Fibroblast of gingiva (primary cell): ENCODE measurements at places on chromosomes 5 and 9.
A peak's percentile ranks its signal among the peaks of the same experiment; 100 is the strongest.

DNA sequence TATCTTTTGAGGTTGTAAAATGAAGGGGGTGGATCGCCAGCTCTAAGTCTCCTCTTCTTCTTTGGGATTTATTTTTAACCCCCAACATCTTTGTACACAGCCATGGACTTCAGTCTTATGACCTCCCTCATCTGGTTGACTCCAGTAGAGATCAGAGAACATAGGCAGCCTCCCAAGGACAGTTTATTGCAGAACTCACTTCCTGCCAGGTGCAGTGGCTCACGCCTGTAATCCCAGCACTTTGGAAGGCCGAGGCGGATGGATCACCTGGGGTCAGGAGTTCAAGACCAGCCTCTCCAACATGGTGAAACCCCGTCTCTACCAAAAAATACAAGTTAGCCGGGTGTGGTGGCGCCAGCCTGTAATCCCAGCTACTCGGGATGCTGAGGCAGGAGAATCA, 2.8 kb upstream of the BHMT start:
- DNase-seq, result no peak

DNA sequence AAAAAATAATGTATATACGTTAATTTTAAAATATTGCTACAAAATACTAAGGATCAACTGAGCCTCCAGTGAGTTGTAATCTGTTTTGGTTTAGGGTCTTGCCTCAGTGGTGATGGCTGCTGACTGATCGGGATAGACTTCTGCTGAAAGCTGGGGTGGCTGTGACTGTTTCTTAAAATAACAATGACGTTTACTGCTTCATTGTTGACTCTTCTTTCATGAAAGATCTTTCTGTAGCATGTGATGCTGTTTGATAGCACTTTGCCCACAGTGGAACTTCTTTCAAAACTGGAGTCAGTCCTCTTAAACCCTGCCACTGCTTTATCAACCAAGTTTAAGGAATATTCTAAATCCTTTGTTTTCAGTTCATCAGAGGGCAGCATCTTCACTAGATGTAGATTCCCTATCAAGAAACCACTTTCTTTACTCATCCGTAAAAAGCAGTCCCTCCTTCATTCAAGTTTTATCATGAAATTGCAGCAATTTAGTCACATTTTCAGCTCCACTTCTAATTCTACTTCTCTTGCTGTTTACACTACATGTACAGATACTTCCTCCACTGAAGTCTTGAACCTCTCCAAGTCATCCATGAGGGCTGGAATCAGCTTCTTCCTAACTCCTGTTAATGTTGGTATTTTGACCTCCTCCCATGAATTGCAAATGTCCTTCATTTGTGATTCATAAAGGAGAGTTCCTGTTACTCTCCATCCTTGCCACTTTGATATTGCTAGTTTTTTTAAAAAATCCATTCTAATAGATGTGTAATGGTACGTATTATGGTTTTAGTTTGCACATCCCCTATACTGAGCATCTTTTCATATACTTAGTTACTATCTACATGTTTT, 41.5 kb upstream of the PTPDC1 start:
- DNase-seq, result no peak

DNA sequence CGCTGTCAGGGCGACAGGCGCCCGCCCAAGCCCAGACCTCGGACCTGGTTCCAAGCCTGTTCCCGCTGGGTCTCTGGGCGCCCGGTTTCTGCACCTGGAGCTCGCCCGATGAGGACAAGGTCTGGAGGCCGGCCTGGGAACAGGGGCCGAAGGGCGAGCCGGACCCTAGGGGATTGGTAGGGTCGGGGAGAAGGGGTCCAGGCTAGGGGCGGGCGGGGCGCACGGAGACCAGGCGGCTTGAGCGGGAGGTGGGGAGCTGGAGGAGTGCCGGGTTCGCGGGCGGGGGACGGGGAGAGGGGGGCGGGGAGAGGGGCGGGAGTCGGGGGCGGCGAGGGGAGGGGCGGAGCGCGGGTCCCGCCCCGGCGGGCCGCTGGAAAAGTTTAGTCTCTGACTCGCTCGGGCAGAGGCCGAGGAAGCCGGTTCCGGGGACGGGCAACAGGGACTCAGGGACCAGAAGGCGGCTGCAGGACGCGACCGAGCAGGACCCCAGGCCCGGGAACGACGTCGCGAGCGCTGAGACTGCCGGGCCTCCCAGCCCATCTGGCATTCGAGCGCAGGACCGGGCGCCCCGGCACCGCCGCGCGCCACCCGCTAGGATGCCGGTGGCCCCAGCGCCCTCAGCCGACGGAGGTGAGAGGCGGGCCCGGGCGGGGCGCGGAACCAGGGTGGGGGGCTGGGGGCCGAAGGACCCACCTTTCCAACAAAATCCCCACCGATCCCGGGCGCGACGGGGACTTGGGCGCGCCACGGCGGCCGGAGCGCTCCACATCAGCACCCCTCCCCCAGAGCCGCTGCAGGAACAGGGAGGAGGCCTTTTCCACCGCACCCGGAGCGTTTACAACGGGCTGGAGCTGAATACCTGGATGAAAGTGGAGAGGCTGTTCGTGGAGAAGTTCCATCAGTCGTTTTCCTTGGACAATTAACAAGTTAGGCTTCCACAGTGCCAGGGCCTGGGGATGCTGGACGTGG, at the start of gene S1PR3:
S1PR3 (plus strand) TSS at position 403 of the 969 bp plus-strand sequence. CDS start 9,733 bp downstream, outside the sequence.
- DNase-seq, result peak; percentile 46

GRCh38 chr9:86034863-86035734, 64.3 kb downstream of the GOLM1 start:
- DNase-seq, result peak; percentile 37

DNA sequence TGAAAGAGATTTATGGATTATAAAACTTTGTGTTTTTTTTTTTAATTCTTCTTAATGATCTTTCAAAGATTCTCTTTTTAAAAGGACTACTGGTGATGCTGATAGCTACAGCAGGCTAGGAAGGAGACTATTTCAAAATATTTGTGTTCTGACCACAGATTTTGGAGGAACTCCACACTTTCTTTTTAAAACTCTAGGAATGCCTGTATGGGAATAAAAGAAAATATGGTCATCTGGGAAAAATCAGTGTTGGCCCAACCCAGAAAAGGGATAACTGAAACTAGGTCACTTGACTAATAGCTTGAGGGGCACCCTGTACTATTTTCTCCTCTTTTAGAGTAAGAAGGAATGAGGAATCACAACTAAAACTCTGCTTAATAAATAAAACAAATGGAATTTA, 97.6 kb upstream of the ADAMTS19 start:
- peak; percentile 14 for DNase-seq

GRCh38 chr5:68252673-68253623, 37.4 kb downstream of the PIK3R1 start:
- peak; percentile 79 for DNase-seq

GRCh38 chr9:33230756-33231622, 9.0 kb upstream of the SPINK4 start:
- DNase-seq, result no peak

GRCh38 chr5:14849516-14850294, 21.9 kb downstream of the ANKH start:
- DNase-seq, result no peak

DNA sequence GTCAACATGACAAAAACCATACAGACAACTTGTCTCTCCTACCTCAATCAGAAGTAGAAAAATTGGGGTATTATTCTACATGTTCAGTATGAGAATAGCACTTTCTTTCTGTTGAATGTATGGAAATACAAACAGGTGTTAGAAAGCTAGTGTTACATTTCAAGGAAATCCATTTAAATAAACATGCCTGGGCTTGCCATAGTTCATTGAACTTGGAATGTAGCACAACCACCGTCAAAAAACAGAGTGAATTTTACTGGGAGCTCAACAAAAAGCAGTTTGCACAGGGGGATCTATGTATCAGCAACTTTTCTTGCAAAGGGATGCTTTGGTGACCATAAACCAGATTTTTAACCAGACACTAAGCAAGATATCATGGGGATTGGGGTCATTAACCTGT, 307.9 kb upstream of the SMARCA2 start:
- no peak for DNase-seq

- no peak for DNase-seq
Measured at GRCh38 chr5:172377856-172378255, 76.5 kb downstream of the SH3PXD2B start.

DNA sequence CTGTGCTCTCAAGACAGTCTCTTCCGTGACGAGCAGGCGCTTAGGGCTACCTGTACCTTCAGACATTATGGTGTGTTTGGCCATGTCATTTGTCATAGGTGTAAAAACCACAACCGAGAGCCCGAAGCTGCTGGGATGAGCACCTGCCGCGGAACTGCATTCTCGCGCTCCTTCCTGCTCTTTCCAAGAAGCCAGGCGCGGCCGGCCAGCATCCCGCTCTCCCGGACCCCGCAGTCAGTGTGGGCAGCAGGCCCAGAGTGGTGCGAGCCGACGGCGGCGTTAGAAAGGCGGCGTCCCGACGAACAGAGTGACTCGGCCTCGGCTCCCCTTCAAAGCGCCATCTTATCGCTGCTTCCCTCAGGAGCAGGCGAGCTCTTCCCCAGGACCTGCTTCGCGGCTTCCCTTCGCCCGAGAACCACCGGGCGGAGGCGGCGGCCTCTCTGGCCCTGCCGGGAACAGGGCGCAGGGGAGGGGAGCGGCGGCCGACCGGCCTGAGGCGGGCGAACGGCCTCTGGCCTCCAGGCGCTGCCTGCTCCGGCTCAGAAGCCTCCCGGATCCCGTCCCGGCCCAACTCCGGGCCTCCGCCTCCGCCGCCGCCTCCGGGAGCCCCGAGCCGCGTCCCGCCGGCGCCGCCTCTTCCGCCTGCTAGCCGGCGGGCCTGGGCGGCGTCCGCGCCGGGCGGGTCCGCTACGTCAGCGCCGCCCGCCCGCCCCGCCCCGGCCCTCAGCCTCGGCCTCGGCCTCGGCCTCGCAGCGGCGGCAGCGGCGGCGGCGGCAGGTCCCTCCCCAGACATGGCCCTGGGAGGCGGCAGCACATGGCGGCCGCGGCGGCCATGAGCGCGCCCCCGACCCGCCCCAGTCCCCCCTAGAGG, at the start of gene FAM120A:
FAM120A (plus strand) TSS at position 741 of the 871 bp plus-strand sequence. CDS start 231 bp downstream, outside the sequence.
- peak; percentile 83 for DNase-seq

- no peak for DNase-seq
Measured at GRCh38 chr9:105295986-105296385, 51.5 kb downstream of the SLC44A1 start.

GRCh38 chr9:127105805-127106465, 16.5 kb downstream of the ANGPTL2 start:
- peak; percentile 77 for DNase-seq

DNA sequence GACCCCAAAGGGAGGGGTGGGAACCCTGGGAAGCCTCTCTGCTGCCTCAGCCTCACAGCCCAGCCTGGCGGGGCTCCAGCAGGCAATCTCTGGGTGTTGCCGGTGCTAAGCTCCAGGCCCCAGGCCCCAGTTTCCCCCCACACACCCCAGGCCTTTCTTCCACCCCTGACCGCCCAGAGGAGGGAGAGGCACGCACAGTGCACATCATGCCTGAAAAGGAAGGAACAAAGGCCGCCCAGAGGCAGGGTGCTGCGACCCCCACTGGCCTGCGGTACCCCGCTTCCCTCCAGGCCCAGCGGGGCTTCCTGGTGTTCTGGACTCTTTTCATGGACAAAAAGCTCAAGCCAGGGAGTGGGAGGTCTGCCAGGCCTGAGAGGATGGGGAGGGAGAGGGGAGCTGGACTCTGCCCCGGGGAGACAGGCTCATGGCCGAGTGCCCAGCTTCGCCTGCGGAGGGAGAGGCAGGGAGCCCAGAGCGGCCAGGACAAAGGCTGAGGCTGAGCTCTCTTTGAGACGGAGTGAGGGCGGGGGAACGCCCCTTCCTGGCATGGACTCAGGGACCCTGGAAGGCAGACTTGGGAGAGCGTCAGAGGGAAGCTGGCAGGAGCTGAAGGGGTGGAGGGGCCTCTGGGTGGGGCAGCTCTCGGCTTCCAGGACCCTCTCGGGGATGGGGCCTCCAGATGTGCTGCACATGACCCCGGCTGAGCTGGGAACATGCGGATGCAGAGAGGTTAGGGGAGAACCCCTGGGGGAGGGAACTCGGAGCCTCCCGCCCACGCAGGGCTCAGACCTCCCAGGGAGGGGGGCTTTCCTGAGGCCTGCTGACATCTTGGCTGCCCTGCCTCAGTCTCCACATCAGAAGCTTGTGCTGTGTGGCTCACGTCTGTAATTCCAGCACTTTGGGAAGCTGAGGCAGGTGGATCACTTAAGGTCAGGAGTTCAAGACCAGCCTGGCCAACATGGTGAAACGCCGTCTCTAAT, 1.8 kb upstream of the ENTPD2 start:
- peak; percentile 66 for DNase-seq

GRCh38 chr9:122159026-122159924, at the start of the genes MORN5 and NDUFA8:
Gene MORN5, plus strand, starts transcription at chr9:122159908. Its CDS starts 65 bp downstream, at chr9:122159973.
Gene NDUFA8, minus strand, starts transcription at chr9:122159779. Its CDS starts 102 bp downstream, at chr9:122159677.
- peak; percentile 93 for DNase-seq

GRCh38 chr9:86298873-86299272, 16.5 kb upstream of the ISCA1 start:
- no peak for DNase-seq

- DNase-seq, result no peak
Measured at GRCh38 chr9:91732187-91733005, 217.6 kb downstream of the ROR2 start.

DNA sequence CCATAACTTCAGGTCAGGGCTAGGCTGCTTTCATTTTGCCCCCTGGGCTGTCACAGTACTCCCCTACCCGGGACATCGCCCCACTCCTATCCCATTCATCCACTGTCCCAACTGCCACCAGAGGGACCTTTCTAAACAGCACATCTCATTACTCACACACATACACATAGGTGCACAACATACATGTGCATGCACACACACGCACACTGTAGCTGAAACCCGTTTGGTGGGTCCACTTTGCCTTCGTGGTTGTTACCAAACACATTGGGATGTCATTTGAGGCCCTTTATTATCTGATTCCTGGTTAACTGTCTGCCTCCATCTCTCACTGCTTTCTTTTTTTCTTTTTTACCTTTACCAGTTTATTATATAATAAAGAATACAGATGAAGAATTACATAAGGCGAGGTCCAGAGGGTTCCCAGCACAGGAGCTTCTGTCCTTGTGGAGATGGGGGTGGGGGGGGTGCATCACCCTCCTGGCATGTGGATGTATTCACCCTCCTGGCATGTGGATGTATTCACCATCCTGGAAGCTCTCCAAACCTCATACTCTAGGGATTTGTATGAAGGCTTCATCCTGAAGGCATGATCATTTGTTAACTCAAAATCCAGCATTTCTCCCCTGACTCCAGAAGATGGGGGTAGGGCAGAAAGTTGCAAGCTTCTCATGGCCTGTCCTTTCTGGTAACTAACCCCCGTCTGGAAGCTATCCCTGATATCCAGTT, 186.0 kb downstream of the GOLPH3 start:
- peak; percentile 93 for DNase-seq

GRCh38 chr5:146947181-146947941, 68.8 kb upstream of the PPP2R2B start:
- no peak for DNase-seq

- no peak for DNase-seq
Measured at GRCh38 chr9:23707249-23707648, 118.8 kb downstream of the ELAVL2 start.

- DNase-seq, result peak; percentile 1
Measured at GRCh38 chr5:107668154-107669095, 2.3 kb downstream of the EFNA5 start.

DNA sequence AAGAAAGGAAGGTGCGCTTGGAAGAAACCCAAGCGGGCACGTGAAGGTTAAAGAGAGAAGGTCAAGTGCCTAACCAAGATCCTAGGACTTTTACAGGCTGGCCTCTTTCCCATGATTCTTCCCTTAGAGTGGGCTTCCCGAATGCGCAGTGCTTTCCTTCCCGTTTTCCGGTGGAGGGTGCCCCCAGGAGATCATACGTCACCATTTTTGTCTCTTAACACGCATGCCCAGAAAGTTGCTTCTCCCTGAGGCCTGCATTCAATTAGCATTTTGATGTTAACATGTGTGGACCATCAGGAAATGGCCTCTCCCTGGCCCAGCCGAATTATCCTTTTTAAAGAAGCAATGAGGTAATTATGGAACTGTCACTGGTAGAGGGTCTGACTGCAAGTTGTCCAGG, 1.9 kb upstream of the RUSC2 start:
- DNase-seq, result peak; percentile 80
